ENCODE measurements at places on chromosomes 5 and 9.

- H3K4me3 ChIP-seq = no peak overlapping the region
- no peaks in the 10 kb centered on the region for H3K27me3 ChIP-seq
- H3K4me1 ChIP-seq = no peaks in the 10 kb centered on the region
- no peaks in the 10 kb centered on the region for H3K36me3 ChIP-seq
Measured at GRCh38 chr9:105076729-105077128, 148.8 kb upstream of the ABCA1 start.

DNA sequence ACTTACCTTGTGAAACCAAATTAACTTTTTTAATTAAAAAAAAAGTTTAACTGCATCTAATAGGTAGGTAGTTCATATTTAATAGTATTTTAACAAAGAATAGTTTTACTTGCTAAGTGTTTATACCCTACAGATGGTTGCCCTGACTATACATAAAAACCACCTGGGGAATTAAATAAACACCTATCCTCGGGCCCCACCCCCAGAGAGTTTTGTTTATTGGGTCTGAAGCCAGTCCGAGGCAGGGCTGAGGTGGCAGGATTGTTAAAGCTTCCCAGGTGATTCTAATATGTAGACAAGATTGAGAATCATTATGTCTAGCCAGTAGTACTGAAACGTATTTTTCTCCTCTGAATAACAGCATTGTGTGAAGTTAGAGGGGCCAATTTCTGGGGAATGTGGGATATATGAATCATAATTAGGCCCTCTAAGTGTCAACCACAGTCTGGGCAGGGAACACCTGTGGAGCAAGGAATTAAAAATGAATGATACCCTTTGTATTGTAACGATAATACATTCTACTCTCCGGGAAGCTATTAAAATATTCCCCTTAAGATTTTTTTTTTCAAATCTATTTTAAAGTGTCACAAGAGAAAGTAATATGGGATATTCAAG is 5.6 kb upstream of the PAM start:
- no peaks in the 10 kb centered on the region for H3K27me3 ChIP-seq
- H3K4me3 ChIP-seq = no peak overlapping the region
- no peak for DNase-seq
- H3K36me3 ChIP-seq = no peaks in the 10 kb centered on the region
- peaks cover 11% of the 10 kb centered on the region for H3K4me1 ChIP-seq
- no peak overlapping the region for H3K27ac ChIP-seq

DNA sequence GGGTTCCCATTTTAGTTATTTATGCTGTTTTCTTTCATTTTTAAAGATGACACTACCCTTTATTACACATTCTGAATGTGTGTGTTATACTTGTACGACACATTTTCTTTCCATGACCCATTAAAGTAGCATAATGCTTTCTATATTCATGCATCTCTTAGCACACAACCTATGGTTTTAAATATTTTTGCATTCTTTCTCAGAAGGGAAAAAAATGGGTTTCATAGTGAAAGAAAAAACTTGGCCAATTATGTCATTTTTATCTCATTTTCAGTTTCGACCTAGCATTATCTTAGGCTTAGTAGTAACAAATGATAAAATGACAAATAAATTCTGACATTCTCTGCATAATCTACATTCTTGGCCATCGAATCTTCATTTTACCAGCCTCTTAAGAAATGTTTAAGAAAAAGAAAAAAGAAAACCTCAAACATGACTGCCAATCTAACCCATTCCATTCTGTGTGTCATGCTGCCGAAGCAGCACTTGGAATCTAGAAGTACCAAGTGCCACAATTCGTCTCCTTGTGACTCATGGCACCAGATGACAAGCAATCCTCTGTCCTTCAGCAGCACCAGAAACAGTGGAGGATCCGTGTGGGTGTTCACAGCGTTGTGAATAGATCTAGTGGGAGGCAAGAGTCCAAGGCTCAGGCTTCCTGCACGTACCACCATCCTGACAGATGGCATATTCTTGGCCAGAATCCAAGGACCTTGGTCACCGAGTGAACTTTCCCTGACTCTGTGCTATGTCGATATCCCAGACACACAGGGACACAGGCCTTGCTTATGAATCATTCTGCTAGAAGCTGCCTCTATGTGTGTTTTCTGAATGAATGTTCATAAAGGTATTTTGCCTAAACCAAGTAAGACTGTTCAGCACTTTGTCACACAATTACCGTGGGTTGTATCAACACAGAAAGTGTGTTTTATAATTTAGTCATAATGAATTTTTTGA is 502.7 kb downstream of the NR2F1-AS1 start:
- no peaks in the 10 kb centered on the region for H3K27me3 ChIP-seq
- DNase-seq = no peak
- H3K4me3 ChIP-seq = no peak overlapping the region
- no peaks in the 10 kb centered on the region for H3K4me1 ChIP-seq

DNA sequence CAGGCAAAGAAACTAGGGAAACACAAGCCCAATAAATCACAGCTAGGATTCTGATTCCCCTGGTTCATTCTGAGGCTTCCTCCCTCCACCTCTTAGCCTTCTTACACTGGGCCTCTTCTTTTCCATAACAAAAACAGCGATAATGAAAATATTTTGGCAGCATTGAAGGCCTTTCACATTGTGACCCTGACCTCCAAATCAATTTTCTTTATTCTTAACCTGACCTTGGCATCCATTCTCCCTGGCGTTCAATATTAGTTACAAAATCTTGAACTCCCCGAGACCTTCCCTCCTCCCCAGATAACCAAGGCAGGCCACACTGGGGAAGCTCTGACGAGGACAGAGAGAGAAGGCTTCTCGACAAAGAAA is 399.9 kb downstream of the ZSWIM6 start:
- H3K4me3 ChIP-seq = no peak overlapping the region
- H3K4me1 ChIP-seq = no peaks in the 10 kb centered on the region
- DNase-seq = no peak

DNA sequence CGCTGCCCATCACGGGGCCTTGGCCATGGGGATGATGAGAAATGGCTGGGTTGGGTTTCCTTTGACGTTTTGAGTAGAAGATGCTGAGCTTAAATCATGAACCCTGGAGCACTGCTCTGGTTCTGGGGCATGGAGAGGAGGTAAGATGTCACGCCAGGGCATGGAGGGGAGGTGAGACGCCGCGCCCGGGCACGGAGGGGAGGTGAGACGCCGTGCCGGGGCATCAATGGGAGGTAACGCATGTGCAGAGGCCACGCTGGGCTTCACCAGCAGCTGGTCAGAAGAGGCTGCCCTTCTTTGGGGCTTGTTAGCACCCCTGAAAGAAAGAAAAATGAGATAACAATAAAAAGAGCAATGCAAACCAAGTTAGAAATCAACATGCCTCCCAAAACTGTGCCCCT is 322.5 kb upstream of the IRX4 start:
- H3K4me3 ChIP-seq = no peak overlapping the region
- peaks cover 6% of the 10 kb centered on the region for H3K27me3 ChIP-seq
- no peaks in the 10 kb centered on the region for H3K4me1 ChIP-seq
- no peaks in the 10 kb centered on the region for H3K36me3 ChIP-seq
- no peak overlapping the region for H3K27ac ChIP-seq

All from DND-41 (cell line).